ENCODE measurements at places on chromosomes 11 and 22.

DNA sequence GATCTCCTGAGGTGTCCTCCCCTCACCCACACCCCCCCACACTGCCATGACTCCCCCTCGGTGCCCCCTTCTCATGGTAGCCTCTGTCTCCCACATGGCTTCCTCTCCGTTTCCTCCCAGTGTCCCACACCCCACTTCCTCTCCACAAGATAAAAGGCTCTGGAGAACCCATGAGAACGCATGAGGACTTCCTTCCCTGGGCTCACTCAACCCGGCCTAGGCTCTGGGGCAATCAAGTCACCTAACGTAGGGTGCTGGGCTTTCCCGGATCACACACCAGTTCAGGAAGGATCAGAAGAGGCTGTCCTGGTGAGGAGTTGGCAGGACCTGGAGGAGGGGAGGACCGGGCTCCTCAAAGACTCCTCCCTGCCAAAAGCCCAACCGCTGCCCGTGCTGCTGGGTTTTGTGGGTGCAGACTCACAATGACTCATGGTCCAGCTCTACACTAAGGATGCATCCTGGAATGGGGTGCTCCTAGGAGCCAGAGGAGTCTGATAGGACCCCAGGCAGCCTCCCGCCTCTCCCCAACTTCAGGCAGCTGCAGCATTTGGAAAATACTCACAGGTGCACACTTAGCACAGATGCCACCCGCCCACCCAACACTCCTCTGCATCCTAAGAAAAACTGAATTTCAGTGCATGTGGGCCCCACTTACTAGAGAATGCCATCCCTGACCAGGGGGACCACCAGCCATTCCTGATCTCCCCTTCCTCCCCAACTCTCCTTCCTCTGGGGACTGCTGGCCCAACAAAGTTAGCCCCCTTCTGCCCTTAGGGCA is 21.0 kb downstream of the SLC22A12 start:
- DNase-seq = no peak

DNA sequence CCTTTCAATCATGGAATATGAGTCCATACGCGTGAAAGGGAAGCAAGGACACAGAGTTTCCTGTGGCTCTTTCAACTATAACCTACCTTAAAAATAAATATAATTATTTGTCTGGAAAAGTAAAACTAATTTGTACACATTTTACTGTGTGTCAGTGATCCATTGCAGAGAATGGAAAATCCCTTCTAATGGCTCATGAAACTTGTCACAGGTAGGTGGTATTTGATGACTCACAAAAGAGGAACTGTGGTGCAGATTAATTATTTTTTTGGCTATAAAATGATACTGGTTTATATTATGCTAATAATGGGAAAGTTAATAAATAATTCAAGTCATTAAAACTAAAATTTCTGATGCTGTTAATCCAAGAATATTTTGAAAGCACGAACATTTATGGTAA is 792.2 kb downstream of the METTL15 start:
- no peak for DNase-seq

DNA sequence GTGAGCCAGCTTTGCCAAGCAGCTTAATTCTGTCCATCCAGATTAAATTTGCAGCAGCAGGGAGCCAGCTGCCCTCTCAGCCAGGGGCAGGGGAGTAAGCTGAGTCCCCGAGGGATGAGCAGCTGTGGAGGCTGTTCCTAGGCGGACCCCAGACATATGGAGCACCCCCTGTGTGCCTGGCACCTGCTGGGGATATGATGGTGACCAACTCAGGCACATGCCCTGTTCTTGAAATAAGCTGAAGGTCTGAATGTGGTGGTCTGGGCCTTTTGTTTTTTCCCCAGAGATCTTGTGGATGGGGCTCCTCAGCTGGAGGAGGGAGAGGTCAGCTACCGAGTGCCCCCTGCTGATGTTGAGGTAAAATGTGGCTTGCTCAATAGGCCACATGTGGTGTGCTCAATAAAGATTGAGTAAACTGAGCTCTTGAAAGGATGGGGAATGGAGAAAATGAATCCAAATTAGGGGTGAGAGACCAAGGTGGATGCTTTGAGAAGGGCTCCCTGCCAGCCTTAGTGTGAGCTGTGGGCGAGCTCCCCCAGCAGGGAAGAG is 103.3 kb upstream of the NNMT start:
- no peak for DNase-seq

DNA sequence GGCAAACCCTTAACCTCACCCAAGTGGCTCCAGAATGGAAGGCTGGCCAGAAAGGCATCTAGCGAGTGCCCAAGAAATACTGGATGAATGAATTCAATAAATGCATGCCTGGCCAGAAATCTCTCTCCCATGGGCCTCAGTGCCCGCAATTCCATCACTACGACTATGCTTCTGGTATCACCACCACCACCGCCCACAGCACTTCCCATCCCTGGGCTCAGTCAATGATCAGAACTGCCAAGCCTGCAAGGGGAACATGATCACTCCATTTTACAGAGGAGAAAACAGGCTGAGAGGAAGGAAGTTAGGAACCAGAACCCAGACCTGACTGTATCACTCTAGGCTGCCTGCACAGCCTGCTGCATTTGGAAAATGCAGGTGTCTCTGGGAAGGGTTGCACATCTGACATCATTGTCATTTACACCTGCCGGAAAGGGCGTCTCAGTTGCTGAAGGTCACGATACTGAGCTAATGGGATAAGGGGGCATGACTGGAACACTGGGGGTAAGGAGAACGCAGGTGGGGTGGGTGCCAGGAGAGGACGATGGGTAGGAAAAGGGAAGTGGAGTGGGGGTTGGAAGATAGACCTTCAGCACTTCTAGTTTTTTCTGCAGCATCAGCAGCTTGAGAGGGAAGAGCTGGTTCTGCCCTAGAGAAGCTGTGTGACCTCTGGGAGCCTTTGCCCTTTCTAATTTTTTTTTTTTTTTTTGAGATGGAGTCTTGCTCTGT is 3.2 kb downstream of the GPR152 start:
- DNase-seq = no peak

- DNase-seq = no peak
Measured at GRCh38 chr22:47540011-47540410, 777.6 kb downstream of the TBC1D22A start.

- peak; percentile 45 for DNase-seq
Measured at GRCh38 chr11:74443071-74443864, 24.1 kb downstream of the KCNE3 start.

DNA sequence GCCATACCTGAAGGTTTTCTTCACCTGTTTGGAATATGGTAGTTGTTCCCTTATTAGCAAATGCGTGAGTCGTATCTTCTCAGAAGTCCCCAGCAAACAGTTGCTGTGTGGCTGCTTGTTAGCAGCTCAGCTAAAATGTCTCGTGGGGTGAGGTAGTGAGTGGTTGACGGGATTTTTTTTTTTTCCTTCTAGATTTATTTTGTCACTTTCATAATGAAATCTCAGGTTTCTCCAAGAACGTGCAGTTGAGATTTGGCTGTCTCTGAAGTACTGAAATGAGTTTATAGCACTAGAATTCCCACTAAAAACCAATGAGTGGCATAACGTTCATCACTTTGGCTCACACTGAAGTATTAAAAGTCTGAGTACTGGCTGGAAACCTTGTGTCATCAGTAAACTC is 16.8 kb downstream of the RCN1 start:
- DNase-seq = no peak

- DNase-seq = no peak
Measured at GRCh38 chr11:17714356-17714854, 5.0 kb upstream of the MYOD1 start.

GRCh38 chr11:74739546-74740270 is 8.5 kb upstream of the CHRDL2 start:
- DNase-seq = no peak

- DNase-seq = no peak
Measured at GRCh38 chr11:36360318-36360717, 64.2 kb downstream of the PRR5L start.

- no peak for DNase-seq
Measured at GRCh38 chr11:110347660-110348059, 51.2 kb upstream of the RDX start.

DNA sequence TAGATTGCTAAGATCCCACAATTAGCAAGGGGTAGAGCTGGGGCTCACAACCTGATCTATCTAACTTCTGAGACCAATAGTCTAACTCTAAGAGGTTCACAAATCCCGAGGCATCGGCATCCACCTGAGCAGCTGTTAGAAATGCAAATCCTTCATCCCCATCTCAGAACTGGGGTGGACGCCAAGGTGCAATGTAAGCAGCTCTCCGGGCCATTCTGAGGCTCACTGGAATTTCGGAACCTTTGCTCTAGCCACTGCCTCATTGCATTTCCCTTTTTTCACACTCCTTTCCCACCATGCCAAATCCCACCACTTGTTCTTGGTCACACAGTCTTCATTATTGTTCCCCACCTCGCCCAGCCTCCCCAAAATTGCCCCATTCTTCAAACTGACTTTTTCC is 29.8 kb downstream of the MAML2 start:
- DNase-seq = no peak

- no peak for DNase-seq
Measured at GRCh38 chr11:116925050-116925449, 87.6 kb upstream of the APOA1 start.

DNA sequence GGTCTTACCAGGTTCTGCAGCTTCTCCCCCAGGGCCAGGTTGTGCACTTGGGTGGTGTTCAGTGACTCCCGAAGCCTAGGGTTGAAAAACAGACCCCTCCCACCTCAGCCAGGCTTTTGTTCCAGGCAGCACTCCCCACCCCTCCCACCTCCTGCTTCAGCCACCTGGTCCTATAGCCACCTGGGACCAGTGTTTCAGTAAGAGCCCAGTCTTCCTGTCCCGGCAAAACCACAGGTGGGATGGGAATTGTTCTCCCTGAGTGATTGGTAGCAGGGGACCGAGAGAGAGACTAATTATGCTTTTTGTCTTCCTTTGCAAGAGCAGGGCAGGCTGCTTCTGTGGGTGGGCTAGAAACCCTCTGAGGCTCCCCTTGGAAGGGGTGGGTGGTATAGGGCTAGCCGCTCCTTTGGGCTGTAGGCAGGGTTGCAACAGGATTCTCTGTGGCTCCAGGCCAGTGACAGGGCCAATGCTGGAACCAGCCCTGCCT is 8.5 kb upstream of the NAALADL1 start:
- DNase-seq = peak; percentile 81

- DNase-seq = no peak
Measured at GRCh38 chr11:69251639-69252489, 42.1 kb upstream of the MYEOV start.

- no peak for DNase-seq
Measured at GRCh38 chr11:11477695-11478420, 124.8 kb upstream of the CSNK2A3 start.

GRCh38 chr22:36564422-36565158 is 35.6 kb upstream of the EIF3D start:
- no peak for DNase-seq

DNA sequence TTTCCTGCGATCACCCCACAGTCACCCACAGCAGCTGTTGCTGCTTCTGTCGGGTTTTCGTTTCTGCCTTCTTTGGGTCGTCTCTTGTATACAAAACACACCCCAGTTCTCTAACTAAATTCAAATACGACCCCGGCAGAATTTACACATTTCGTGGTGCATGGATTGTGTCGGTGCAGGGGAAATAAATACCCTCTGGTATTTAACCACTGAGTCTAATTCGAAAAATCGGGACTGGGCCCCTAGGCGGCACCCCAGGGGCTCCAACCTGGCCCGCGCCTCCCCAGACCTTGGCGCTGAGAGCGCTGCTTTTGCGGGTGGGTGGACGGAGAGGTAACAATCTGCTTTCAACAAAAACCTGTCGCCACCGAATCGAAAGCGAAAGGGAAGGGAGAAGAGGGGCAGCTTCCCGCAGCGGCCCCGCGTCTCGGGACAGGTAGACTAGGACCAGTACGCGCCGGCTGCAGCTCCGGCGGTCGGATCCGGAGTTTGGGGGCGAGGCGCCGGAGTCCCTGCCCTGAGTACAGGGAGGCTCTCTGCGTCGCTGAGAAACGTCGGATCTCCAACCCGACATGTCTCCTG is 4.4 kb downstream of the ALX4 start:
- DNase-seq = no peak

GRCh38 chr11:104652996-104653395 is 245.3 kb downstream of the CASP12 start:
- no peak for DNase-seq

- DNase-seq = no peak
Measured at GRCh38 chr11:3123761-3124733, 41.1 kb downstream of the OSBPL5 start.

Data from NCI-H1436 treated with DMSO at 0.1 percent for 48 hours (cell line).